ENCODE measurements at places on chromosomes 3 and 15. TPM values are rescaled to one million over a fixed set of nuclear protein-coding genes. Genes with fewer than 3 reads are reported as not detected.

The TPRG1 gene
- total RNA-seq = 23.1 TPM

The SH2D7 gene
- total RNA-seq = 3.3 TPM

The ATP13A4 gene
- 1.1 TPM for total RNA-seq

The GP5 gene
- not detected for total RNA-seq

The CIP2A gene
- 3.0 TPM for total RNA-seq

The SEMA5B gene
- 6.8 TPM for total RNA-seq

The KBTBD13 gene
- not detected for total RNA-seq

The ZNF639 gene
- 32.6 TPM for total RNA-seq

The ALDH1L1 gene
- total RNA-seq = 2.0 TPM

The SLC24A5 gene
- total RNA-seq = not detected

The PLXNB1 gene
- 150 TPM for total RNA-seq

The CFAP100 gene
- total RNA-seq = not detected

The CCR1 gene
- 0.95 TPM for total RNA-seq

The VPS18 gene
- total RNA-seq = 26.8 TPM
